NCI-H345 (cell line): ENCODE measurements at places on chromosomes 5 and 9.
A peak's percentile ranks its signal among the peaks of the same experiment; 100 is the strongest.

GRCh38 chr5:178531786-178532185, 58.4 kb downstream of the COL23A1 start:
- DNase-seq: no peak

DNA sequence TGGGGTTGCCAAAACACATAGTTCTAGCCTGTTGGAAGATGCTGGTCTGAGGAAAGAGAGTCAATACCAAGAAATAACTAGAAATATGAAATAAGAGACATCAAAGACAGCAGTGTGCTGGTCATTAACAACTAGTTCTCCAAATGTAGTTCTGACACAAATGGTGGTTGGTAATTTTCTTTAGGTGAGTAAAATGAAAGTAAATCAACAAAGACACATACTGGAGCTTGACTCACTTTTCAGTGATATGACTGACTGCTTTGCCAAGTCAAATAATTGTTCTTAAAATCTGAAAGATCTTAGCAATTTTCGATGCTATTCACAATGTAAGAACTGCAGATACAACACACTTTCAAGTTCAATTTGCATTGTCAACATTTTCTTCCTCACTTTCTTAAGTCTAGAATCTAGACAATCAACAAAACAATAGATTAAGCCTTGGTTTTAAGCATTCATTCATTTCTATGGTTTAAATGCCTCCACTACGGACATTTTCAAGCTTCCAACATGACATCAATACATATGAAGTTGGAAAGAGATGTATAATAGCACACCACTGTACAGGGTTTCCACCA, 166.8 kb upstream of the MAP3K1 start:
- DNase-seq: no peak

GRCh38 chr5:148986636-148987035, 76.2 kb downstream of the SH3TC2 start:
- DNase-seq: no peak

- peak; percentile 13 for DNase-seq
Observed at GRCh38 chr5:60727033-60727679, 27.2 kb upstream of the DEPDC1B start.

DNA sequence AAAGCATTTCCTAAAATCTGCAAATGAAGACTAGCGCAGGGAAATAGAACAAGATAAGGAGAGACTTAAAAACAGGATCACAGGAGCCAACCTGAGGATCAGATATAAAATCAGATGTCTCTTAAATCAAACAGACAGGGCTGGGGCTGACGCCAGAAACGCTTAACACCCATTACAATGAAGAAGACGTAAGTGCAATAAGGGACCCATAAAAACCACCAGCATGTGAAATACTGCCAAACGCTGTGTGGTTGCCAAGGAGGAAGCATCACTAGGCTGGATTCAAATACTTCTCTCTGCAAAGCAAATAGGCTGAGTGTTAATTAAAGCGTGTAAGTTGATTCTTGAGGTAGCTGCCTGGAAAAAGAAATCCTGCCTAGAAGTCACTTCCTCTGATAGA, 74.4 kb upstream of the ATP10B start:
- peak; percentile 90 for DNase-seq

DNA sequence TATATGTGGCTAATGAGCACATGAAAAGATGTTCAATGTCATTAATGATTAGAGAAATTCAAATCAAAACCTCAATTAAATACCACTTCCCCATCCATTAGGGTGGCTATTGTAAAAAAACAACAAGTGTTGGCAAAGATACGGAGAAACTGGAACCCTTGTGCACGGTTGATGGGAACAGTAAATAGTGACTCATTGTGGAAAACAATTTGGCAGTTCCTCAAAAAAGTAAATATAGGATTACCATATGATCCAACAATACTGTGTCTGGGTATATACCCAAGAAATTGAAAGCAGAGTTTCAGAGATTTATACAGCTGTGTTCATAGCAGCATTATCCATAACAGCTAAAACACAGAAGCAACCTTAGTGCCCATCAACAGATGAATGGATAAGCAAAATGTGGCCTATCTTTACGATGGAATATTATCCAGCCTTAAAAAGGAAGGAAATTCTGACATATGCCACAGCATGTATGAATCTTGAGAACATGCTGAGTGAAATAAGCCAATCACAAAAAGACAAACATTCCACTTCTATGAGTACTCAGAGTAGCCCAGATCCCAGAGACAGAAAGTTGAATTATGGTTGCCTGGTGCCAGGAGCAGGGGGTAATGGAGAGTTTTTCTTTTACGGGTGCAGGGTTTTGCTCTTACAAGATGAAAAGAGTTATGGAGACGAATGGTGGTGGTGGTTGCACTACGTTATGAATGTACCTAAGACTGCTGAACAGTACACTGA, 41.4 kb upstream of the LRRC14B start:
- DNase-seq: peak; percentile 69

GRCh38 chr5:148632255-148633066, 21.9 kb downstream of the HTR4 start:
- DNase-seq: no peak

GRCh38 chr9:110337727-110338126, at the start of gene TXNDC8:
Gene TXNDC8 (minus strand): TSS chr9:110337863.
- no peak for DNase-seq

DNA sequence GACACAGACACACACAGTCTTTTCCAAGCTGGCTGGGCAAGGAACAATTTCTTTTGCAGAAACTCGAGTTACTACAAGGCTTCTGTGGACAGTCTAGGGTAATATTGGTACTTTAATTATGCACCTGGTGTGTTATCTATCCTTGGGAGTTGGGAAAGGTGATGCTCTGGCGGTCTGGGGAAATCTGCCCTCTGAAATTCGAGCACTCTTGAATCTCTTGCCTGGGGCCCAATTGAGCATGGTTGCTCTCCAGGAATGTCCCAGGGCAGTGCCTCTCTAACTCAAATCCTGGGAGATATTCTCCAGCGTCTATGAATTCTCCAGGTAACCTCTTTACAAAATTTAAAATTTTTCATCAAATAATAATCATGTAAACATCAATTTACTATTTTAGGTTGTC, 69.3 kb downstream of the KCNIP1 start:
- DNase-seq: no peak

DNA sequence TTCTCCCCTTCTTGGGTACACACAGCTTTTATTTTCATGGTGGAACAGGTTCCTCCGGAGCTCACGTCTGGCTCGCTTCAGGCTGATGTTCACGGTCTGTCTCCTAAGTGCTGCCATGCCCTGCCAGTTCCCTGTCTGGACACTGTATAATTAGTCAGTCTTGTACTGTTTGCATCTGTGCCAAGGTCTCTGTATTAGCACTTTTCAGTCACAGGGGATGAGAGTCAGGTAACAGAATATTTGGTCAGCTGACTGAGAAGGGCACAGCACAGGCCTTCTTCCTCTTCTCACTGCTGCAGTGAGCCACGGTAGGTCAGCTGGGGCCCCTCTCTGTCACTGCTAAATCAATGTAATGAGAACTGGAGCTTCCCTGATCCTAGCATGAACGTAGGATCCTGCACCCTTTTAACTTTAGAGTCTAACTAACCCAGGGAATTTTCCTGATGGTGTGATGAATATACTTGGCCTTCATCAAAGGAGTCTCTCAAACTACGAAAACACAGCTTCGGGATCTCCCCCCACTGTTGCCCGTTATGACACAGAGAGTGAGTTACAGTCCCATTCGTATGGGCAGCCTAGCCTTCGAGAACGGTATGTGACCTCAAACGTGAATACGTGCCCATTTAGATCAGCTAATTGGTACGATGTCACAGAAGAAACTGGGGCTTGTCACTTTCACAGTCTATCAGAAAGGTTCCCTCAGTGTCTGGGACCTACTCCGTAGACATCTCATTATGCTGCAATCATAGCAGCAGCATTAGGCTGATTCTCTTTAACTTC, 354.1 kb upstream of the RFX3 start:
- peak; percentile 49 for DNase-seq

DNA sequence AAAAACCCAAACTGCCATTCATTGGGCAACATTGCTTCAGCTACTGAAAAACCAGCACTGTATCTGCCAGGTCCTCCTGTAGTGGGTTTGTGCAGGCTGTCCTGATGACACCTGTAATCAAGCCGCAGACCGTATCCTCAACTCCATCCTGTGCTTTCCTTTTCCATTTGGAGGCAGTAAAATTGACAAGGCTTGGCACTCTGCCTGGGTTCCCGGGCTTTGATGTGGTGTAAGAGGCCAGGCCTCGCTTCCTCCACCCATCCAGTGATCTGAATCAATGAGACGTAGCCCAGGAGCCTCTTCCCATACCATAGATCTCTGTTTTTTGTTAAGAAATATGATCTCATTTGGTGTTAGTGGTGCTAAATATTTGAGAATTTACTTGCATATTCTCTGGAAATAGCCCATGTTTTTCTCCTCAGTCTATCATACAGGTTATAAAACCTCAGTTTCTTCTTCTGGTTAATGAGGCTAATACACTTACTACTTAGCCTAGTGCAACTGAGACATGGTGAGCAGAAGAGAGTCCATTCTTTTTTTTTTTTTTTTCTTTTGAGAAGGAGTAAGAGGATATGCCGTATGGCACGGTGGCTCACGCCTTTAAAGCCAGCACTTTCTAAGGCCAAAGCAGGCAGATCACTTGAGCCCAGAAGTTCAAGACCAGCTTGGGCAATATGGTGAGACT, 34.8 kb downstream of the LSM11 start:
- DNase-seq: peak; percentile 71

DNA sequence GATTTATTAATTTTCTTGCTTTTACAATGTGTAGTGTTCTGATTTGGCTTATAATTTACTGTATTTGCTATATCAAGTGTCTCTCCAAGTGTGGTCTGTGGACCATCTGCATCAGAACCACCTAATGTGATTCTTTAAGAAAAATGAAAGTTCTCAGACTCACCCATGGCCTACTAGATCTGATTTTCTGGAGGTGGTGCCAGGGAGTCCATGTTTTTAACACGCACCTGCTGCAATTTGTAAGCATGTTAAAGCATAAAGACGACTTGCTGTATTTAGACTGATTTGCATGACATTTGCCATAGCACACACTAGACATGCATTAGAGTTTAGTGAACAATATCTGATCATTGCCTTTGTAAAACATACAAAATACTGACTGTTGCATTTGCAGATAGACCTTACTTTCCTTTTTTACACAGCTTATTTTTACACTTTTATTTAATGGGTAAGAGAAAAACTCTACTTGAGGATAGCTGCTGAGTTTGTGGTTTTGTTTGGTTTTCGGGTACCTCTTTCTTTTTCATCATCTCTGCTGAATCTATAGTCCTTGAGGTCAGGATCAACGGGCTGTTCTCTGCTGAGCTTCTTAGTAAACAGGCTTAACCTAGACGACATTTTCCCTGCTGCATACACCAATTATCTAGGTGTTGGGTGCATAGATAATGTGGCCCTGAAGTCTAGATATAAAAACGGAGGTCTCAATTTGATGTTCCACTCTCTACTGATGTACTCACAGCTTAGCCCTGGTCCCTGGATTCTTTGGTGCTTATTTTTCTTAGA, 138.0 kb upstream of the ZNF366 start:
- DNase-seq: no peak

DNA sequence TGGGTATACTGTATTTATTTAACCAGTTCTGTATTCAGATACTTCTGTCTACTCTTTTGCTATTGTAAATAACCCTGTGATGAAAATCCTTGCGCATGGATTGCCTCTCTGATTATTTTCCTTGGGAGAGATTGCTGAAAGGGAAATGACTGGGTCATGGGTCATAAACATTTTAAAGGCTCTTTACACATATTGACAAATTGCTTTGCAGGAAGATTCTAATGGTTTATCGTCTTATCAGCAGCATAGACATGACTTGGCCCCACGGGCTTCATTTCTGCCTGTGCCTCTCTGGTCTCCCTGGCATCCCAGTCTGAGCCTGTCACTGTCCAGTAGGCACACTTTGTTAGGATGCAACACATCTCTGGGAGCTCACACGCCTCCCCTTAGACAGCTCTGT, 52.3 kb downstream of the RGS3 start:
- DNase-seq: no peak

GRCh38 chr5:160001457-160001856, 7.5 kb upstream of the TTC1 start:
- DNase-seq: peak; percentile 45

GRCh38 chr5:107248066-107248695, 422.6 kb downstream of the EFNA5 start:
- peak; percentile 3 for DNase-seq

GRCh38 chr9:34573599-34574325, 15.8 kb downstream of the CNTFR start:
- no peak for DNase-seq

DNA sequence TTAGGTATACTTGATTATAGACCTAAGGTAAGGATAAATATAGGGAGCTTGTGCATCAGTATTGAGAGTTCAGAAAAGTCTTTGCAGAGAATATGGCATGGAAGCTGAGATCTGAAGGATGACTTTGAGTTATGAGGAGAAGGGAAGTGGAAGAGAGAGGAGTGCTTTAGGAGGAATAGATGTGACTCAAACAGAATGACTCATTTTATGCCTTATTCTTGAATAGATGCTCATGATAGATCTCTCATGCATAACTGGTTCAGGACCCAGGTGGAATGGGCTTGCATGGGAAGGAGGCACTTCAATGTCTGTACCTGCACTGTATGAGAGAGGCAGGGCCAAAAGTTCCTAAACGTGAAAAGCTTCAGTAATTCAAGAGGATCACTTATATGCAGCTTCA, 103.3 kb downstream of the CWC27 start:
- no peak for DNase-seq

GRCh38 chr9:100126423-100126822, 27.4 kb downstream of the INVS start:
- DNase-seq: no peak

DNA sequence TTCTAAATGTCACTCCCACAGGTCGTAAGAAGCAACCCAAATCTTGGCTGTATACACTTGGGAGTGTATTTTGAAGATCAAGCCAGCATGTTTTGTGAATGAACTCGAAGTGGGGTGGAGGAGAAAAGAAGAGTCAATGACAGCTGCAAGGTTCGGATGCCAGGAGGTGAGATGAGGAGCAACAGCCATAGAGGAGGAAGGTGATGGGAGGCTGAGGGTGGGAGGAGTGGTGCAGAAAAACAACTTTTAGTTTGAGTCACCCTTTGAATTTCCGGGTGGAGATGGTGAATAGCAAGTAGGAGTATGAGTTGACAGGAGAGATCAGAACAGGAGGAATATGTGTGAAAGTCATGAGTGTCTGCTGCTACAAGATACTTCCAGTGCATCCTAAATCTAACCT, 153.6 kb downstream of the DIRAS2 start:
- no peak for DNase-seq

DNA sequence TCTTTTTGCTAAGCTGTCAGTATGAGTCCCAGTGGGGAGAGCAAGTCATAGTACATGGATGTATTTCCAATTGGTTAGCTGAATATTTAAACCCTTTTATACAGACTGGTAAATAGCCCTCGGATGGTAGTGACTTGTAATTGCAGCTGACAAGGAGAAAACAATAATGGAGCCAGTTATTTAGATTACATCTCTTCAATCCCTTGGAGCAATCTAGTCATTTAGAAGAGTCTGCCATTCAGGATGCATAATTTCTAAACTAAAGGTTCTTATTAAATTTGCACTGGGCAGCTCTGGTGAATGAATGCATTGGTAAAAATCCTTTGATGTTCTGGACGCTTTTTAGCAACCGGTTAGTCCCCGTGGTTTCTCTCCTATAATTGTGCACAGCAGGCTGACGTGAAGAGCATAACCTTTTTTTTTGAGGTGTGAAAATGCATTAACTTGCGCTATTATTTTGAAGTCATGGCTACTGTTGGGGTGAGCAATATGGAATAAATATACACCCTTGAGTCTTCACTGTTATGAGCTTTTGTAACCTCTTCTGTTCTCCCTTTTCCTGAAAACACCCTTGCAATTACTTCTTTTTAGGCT, 158.6 kb upstream of the CD180 start:
- DNase-seq: no peak

GRCh38 chr9:9352877-9353481, 1259.8 kb downstream of the PTPRD start:
- peak; percentile 2 for DNase-seq
